ENCODE measurements at places on chromosomes 7 and 10.

DNA sequence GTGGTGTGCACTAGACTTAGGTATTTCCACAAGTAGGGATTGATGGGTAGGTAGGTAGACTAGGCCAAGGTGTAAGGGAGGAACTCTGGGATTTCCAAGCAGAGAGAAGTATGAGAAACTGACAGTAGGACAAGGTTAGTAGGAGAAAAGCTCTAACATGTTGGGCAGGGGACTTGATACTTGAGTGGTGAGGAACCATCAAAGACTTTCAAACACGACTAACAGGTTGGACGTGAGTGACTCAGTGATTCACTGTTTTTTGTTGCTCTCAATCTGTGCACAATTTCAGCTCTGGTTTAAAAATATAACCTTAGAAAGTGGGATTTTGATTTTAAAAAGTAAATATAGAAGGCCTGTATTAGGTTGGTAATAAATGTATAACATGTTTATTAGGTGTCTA lies 44.4 kb downstream of the KLHDC10 start:
- DNase-seq = no peak

GRCh38 chr7:141464551-141464950 lies 86.7 kb upstream of the AGK start:
- DNase-seq = no peak

GRCh38 chr7:12729112-12729511 lies 41.7 kb downstream of the ARL4A start:
- DNase-seq = peak; percentile 79

DNA sequence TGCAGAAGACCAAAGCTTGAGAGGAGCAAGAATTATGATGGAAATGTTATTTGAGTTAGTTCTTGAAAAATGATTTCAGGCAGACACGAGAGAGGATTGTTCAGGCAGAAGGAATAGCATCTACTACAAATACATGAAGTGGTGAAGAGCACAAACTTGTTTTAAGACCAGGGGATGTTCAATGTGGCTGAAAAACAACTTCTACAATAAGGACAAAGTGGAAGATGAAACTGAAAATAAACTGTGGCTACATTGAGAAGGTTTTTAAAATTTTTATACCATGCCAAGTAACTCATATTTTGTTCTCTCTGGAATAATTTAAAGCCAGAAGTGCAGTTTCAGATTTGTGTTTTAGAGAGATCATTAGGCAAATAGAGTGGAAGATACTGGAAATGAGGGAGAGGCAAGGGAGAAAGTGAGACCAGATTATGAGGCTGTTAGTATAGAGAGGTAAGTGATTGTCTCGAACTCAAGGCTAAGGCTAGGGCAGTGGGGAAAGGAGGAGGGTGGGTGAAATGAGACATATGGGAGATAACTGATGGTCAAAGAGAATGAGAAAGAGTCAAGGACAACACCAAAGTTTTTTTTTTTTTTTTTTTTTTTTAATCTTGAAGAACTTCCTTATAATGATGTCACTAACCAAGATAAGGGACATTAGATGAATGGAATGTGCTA lies 115.4 kb downstream of the MDFIC start:
- no peak for DNase-seq

GRCh38 chr10:34995925-34996324 lies 94.2 kb downstream of the CUL2 start:
- DNase-seq = peak; percentile 64

DNA sequence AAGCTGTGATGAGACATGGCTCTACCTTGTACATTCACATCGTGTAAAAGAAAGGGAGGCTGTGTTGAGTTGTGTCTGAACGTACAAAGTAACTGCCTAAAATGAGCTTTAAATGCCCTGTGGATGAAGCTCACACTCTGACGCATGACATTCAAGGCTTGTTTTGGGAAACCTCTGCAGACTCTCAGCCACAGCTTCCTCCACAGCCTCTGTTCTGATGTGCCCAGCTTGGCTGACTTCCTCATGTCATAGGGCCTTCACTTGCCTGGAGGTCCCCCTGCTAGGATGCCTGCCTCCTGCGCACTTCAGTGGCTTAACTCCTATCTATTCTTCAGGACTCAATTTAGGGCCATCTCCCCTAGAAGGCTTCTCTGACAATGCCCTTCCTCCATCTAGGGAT lies 230.0 kb upstream of the HABP2 start:
- no peak for DNase-seq

DNA sequence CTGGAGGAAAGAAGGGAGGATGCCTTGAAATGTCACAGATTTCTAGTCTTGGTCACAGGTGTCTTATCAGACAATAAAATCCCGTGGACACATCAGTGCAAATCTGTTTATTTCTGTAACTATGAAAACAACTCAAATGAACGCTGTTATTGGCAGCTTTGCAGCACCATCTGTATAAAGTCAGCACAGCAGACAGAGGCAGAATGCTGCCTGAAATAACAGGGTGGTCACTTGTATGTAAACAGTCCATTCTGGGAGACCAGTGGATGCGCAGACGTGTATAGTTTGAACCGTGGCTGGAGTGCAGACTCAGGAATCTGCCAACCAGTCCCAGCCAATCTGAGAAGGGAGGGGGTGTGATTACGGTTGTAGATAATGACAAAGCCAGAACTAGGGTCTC lies 54.8 kb downstream of the SEC23IP start:
- no peak for DNase-seq

GRCh38 chr10:23606456-23606855 lies 167.6 kb downstream of the OTUD1 start:
- no peak for DNase-seq

- no peak for DNase-seq
Measured at GRCh38 chr7:126495733-126496132, 757.0 kb downstream of the GRM8 start.

DNA sequence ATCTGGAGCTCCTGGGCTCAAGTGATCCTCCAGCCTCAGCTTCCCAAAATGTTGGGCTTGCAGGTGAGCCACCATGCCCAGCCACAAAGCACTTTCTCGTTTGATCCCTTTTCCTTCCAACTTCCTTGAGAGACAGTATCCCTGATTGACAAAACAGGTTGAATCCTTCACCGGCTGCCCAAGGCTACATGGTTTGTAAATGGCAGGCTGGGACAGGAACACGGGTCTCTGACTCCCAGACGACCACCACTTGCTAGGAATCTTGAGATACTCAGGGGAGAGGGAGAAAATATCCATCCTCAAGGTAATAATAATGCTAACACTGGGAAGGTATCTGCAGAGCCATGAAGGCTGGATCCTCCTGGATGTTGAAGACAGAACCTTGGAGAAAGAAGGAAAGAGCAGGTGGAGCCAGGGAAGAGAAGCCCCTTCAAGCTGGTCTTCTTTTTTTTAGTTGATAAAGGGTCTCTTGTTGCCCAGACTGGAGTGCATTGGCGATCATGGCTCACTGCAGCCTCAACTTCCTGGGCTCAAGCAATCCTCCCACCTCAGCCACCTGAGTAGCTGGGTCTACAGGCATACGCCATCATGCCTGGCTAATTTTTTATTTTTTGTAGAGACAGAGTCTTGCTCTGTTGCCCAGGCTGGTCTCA lies 19.8 kb downstream of the MMRN2 start:
- no peak for DNase-seq

- no peak for DNase-seq
Measured at GRCh38 chr10:84525120-84525806, 196.9 kb downstream of the CCSER2 start.

GRCh38 chr7:26413007-26413691 lies 121.5 kb downstream of the SNX10 start:
- no peak for DNase-seq

GRCh38 chr7:152522571-152523067 lies 86.8 kb upstream of the KMT2C start:
- DNase-seq = no peak

GRCh38 chr7:12646139-12646538 lies 41.3 kb upstream of the ARL4A start:
- DNase-seq = no peak

- no peak for DNase-seq
Measured at GRCh38 chr10:78456649-78457400, 423.2 kb downstream of the RPS24 start.

GRCh38 chr10:69057261-69057950 lies 30.5 kb upstream of the SRGN start:
- DNase-seq = peak; percentile 37

GRCh38 chr10:132566892-132567291 lies 29.3 kb downstream of the INPP5A start:
- DNase-seq = no peak

GRCh38 chr10:91210435-91210834 lies 10.0 kb upstream of the PCGF5 start:
- DNase-seq = no peak

GRCh38 chr10:120480848-120481247 lies 23.8 kb downstream of the PLPP4 start:
- DNase-seq = peak; percentile 10

GRCh38 chr10:106734220-106734619 lies 430.3 kb downstream of the SORCS1 start:
- DNase-seq = no peak

DNA sequence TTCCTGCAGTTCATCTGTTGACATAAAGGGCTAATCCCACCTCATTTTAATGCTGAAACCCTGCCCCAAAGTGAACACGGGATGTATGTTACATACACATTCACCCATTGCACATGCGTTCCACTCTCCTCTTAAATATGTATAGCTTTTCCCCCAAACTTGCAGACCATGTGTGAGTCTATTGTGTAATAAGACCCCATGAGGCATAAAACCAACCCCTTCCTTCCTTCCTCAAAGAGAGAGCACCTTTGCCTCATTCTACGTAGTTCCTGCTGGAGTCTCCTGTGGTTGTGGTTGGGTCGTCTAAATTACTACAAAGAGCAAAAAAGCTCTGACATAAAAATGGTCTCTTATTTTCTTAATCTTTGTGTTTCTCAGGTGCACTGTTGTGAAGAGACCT lies 345.7 kb upstream of the KLF6 start:
- DNase-seq = no peak

GRCh38 chr7:30563326-30563942 lies 31.2 kb upstream of the GARS1 start:
- no peak for DNase-seq

- DNase-seq = peak; percentile 28
Measured at GRCh38 chr10:132865171-132865631, 77.2 kb downstream of the CFAP46 start.

DNA sequence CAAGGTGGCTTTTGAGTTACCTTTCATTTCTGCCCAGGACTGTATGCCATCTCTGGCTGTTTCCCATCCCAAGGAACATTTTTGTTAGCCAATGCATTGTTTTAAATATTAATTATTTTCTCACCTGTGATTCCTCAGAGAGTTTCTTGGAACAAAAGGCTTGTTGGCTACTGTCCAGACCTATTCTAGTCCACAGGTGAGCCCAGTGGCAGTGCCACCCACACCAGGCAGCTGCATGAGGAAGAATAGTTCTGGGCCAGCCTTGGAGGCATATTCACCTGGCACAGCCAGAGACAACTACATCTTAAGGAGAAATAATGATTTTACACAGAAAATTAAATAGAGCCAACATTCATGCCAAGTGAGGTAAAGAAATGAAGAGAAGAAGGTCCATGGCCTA lies 123.9 kb downstream of the C1GALT1 start:
- no peak for DNase-seq

- no peak for DNase-seq
Measured at GRCh38 chr7:22663721-22664120, 63.3 kb upstream of the IL6 start.

Measured in H9 (cell line).